B cell (primary cell): ENCODE measurements at places on chromosomes 7 and 10. TPM values are rescaled to one million over a fixed set of nuclear protein-coding genes. Genes with fewer than 3 reads are reported as not detected.

- no peak for DNase-seq
- H3K4me3 ChIP-seq: no peak overlapping the region
- no peak overlapping the region for H3K27ac ChIP-seq
- no peaks in the 10 kb centered on the region for H3K27me3 ChIP-seq
- no peaks in the 10 kb centered on the region for H3K36me3 ChIP-seq
Measured at GRCh38 chr10:130458509-130458908, 322.3 kb downstream of the GLRX3 start.

GRCh38 chr10:59289853-59290252 is 72.5 kb downstream of the FAM13C start:
- no peak for DNase-seq
- H3K36me3 ChIP-seq: no peaks in the 10 kb centered on the region
- H3K4me3 ChIP-seq: no peak overlapping the region
- no peaks in the 10 kb centered on the region for H3K4me1 ChIP-seq
- no peak overlapping the region for H3K27ac ChIP-seq
- no peaks in the 10 kb centered on the region for H3K27me3 ChIP-seq

DNA sequence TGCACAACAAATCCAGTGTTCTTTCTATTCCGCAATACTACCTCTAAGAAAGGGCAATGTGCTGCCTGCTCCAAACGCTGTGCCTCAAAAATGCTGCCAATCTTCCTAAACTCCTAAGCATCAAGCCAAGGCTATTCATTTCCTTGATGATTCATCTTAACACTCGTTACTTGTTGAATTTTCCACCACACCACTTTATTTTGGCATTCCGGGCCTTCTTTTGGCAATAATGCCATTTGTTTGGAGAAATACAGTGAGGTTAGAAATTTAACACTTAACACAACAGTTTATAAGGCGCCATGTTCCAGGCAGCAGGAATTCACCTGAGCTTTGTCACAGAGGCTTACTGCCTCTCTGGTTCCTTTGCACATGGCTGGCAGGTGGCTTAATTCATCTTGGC is 82.6 kb upstream of the ABCB5 start:
- H3K4me1 ChIP-seq: no peaks in the 10 kb centered on the region
- H3K4me3 ChIP-seq: no peak overlapping the region

DNA sequence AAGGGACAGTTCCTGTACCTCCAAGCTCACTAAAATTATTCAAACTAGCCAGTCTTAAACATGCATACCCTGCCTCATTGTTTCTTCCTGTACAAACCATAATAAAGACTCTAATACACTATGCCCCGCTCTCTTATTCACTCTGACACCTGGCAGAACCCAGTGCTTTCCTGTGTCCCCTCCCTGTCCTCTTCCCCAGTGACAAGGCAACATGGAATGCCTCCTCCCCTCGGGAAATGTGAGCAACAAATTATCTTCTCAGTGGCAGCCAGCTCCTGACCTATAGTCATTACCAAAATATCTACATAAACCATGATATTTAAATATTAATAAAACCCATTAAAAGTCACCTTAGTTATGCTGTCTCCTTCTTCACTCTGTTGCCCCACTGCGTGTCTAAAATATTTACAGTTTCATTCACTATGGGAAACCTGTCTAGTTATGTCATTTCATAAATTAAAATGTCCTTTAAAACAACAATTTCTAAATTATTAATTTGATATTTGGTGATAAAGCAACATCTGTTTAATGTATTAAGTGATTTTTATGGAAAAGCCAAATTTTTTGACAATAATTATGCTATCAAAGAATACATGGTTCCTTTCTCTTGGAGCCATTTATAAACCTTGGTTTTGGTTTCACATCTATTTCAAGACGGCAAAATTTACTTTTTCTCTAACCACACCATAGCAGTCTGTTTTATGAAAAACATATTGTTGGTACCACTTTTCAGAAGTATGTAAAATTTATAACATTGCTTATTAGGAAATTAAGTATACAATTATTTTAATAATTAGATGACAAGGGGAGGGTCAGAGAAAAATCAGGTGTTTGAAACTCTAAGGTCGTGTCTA is 1355.2 kb downstream of the XPNPEP1 start:
- no peak overlapping the region for H3K27ac ChIP-seq
- H3K27me3 ChIP-seq: no peaks in the 10 kb centered on the region
- H3K4me3 ChIP-seq: no peak overlapping the region
- no peaks in the 10 kb centered on the region for H3K36me3 ChIP-seq
- DNase-seq: no peak

GRCh38 chr7:117672453-117672852 is 192.6 kb downstream of the CFTR start:
- H3K4me3 ChIP-seq: no peak overlapping the region
- no peaks in the 10 kb centered on the region for H3K4me1 ChIP-seq
- DNase-seq: no peak
- no peaks in the 10 kb centered on the region for H3K27me3 ChIP-seq

DNA sequence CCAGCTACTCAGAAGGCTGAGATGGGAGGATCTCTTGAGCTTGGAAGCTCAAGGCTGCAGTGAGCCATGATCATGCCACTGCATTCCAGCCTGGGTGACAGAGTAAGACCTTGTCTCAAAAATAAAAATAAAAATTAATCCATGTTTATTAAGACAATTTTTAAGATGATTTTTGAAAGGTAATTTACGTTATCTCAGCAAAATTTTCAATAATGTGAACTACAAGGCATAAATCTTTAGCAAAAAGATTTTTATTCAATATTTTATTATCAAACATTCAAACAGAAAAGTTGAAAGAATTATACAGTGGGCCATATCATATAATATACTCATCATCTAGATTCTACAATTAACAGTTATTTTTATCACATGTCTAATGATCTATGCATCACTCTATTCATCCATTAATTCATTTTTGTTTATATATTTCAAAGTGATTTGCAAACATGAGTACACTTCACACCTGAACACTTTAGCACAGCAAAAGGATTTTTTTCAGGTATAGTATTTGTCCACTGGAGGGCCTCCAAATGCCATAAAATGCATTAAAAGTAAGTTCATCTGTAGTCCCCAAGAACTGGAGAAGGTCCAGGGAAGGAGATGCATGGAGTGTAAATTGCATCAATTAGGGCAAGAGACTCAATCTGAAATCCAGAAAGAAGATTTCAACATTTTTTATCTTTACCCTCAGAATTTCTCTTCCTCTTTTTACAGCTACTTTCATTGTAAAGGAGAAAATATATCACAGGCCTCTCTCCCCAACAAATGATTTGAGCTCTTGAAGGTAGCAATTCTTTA is 38.6 kb upstream of the RSBN1L start:
- no peak overlapping the region for H3K27ac ChIP-seq
- H3K36me3 ChIP-seq: no peaks in the 10 kb centered on the region
- H3K4me1 ChIP-seq: no peaks in the 10 kb centered on the region
- no peak overlapping the region for H3K4me3 ChIP-seq

GRCh38 chr10:63699785-63700613 is 178.8 kb downstream of the REEP3 start:
- H3K27me3 ChIP-seq: no peaks in the 10 kb centered on the region
- no peaks in the 10 kb centered on the region for H3K36me3 ChIP-seq
- peaks cover 31% of the 10 kb centered on the region for H3K4me1 ChIP-seq
- no peak overlapping the region for H3K4me3 ChIP-seq
- H3K27ac ChIP-seq: no peak overlapping the region
- DNase-seq: no peak

DNA sequence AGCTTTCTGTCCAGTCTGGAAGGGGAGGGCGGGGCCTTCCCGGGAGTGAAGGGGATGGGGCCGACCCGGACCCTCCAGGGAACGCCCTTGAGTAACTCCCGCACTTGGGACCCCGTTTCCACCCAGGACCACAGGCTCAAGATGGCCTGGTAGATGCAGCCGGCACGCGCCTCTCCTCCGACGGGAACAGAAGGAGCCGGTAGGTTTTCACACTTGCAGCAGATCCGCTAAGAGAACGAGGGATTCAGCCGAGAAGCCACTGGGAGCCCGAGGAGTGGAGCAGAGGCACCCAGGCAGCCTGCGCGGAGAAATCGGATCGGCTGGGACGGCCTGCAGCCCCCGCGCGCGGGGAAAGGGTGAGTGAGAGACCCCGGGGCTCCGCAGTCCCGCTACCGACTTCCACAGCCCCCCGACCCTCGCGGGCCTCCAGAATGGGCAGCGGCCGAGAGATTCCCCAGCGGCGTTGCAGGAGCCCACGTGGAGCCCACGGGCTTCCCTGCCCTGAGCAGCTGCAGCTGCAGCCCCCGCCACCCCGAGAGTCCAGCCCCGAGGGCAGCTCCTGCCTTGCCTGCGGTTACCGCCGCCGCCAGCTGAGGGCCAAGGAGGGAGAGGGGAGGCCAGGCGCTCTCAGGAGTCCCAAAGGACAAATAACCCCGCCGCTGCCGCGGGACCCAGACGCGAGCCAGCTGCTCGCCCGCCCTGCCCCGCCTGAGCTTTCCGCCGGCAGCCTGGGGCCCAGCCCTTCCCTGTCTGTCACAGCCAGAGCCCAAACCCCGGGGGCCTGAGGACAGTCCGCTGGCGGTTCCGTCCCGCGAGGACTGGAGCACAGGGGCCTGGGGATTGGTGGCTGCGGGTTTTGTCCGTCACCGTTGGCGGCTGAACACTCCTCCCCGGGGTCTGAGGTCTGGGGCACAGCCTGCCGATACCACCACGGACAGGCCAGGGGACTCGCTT is 21.8 kb downstream of the IFT22 start:
- DNase-seq: no peak
- peaks cover 9% of the 10 kb centered on the region for H3K4me1 ChIP-seq
- H3K4me3 ChIP-seq: no peak overlapping the region
- no peaks in the 10 kb centered on the region for H3K36me3 ChIP-seq
- no peak overlapping the region for H3K27ac ChIP-seq

GRCh38 chr7:29937132-29937531 is 52.5 kb downstream of the SCRN1 start:
- no peak for DNase-seq
- H3K4me3 ChIP-seq: no peak overlapping the region

- no peaks in the 10 kb centered on the region for H3K36me3 ChIP-seq
- no peak for DNase-seq
- no peaks in the 10 kb centered on the region for H3K27me3 ChIP-seq
- H3K27ac ChIP-seq: no peak overlapping the region
- H3K4me3 ChIP-seq: no peak overlapping the region
Measured at GRCh38 chr10:74937266-74937856, 111.0 kb downstream of the KAT6B start.

- peaks cover 3% of the 10 kb centered on the region for H3K36me3 ChIP-seq
- no peak overlapping the region for H3K4me3 ChIP-seq
- no peak overlapping the region for H3K27ac ChIP-seq
Measured at GRCh38 chr7:3034591-3035150, 9.0 kb downstream of the CARD11 start.

DNA sequence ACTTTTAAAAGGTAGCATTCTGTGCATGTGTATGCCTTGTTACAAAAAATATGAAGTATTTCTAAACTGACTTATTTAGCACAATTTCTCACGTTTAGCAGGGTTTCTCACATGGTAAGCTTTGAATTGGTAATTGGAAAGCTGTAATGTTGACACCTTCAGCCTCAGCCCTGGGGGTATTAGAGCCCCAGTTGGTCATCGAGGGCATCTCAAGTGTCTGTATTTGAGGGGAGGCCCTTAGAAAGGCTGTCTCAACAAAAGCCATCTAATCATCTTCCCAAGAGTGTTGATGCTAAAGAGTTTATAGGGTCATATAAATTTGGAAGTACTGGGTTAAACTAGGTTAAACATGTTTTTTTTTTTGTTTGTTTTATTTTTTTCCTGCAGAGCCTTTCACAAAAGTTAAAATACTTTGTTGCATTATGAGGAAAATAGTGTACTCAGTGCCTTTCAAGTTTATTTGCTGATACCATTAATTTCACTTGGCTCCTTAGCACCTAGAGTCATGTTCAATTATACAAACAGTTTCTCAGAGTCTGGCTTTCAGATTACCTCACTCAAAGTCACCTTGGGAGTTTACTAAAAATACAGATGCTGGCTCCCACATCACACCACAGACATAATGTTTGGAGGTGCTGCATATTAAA is 134.0 kb downstream of the CD36 start:
- no peak overlapping the region for H3K4me3 ChIP-seq
- no peaks in the 10 kb centered on the region for H3K27me3 ChIP-seq
- DNase-seq: no peak
- no peaks in the 10 kb centered on the region for H3K36me3 ChIP-seq
- no peak overlapping the region for H3K27ac ChIP-seq

- no peak overlapping the region for H3K4me3 ChIP-seq
- no peak overlapping the region for H3K27ac ChIP-seq
- no peaks in the 10 kb centered on the region for H3K4me1 ChIP-seq
- no peaks in the 10 kb centered on the region for H3K36me3 ChIP-seq
- no peak for DNase-seq
- no peaks in the 10 kb centered on the region for H3K27me3 ChIP-seq
Measured at GRCh38 chr7:46811529-46811928, 770.4 kb downstream of the TNS3 start.

- no peak overlapping the region for H3K4me3 ChIP-seq
- no peaks in the 10 kb centered on the region for H3K36me3 ChIP-seq
- H3K27ac ChIP-seq: no peak overlapping the region
- DNase-seq: no peak
Measured at GRCh38 chr10:10605551-10606081, 412.1 kb upstream of the CELF2 start.

DNA sequence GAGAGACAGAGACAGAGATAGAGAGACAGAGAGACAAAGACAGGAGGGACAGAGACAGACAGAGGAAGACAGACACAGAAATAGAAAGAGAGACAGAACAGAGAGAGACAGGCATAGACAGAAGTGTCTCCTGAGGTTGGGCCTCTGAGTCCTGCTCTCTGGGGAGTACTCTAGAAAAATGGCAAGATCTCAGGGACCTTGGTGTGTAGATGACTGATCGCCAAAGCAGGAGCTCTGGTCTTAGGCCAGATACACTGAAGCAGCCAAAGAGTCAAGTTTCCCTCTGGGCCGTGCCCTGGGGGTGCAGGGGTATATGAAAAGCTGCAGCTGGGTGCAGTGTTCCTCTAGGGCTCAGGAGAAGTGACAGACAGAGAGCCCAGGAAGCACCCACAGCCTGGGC is 176.6 kb upstream of the TNS3 start:
- H3K27me3 ChIP-seq: no peaks in the 10 kb centered on the region
- H3K36me3 ChIP-seq: no peaks in the 10 kb centered on the region
- H3K4me3 ChIP-seq: no peak overlapping the region
- H3K4me1 ChIP-seq: peaks cover 10% of the 10 kb centered on the region
- no peak for DNase-seq
- no peak overlapping the region for H3K27ac ChIP-seq

DNA sequence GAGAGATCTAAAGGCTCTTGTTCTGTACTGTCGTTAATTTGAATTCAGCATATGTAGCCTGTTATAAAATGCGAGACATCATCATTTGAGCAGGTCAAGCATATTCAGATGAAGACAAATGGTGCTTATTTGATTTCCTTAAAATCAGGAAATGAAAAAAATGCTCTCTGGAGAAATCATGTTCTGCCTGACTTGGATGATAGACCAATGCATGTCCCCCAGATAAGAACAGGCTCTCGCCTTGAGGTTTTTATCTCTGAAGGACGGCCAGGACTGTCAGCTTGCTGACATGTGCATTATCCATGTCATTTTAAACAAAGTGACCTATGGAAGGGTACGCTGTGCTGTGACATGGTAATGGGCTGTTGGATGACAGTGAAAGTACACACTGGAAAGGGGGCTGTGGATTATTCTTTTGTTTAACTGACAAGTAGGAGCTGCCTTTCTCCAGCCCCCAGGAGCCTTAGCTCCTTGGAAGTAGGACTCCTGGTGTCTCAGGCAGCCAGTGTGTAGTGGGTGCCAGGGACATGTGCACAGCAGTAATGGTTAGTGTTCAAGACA is 695.1 kb upstream of the GALNT17 start:
- no peaks in the 10 kb centered on the region for H3K4me1 ChIP-seq
- H3K4me3 ChIP-seq: no peak overlapping the region
- no peaks in the 10 kb centered on the region for H3K27me3 ChIP-seq

The RASSF4 gene
- polyA plus RNA-seq: 1.4 and 1.9 TPM in 2 replicates

The SPDYE9 gene
- polyA plus RNA-seq: not detected in 2 replicates

The LSM8 gene
- polyA plus RNA-seq: 65.2 and 178 TPM in 2 replicates

The ANKRD61 gene
- 0.13 TPM in 1 of 2 replicates, not detected in the other for polyA plus RNA-seq

The SFRP5 gene
- polyA plus RNA-seq: not detected in 2 replicates

The CNPY4 gene
- 8.0 and 9.0 TPM in 2 replicates for polyA plus RNA-seq
